ENCODE measurements at places on chromosomes 7 and 10. TPM values are rescaled to one million over a fixed set of nuclear protein-coding genes. Genes with fewer than 3 reads are reported as not detected.

Gene NEUROG3
- not detected for total RNA-seq

Gene TAF3
- 10.2 TPM for total RNA-seq

Gene FAM241B
- 2.4 TPM for total RNA-seq

Gene CDC14C
- total RNA-seq = not detected

Gene PDE1C
- 3.1 TPM for total RNA-seq

Gene MSANTD7
- total RNA-seq = 6.5 TPM

Gene TMEM229A
- total RNA-seq = not detected

Gene AGBL3
- total RNA-seq = 4.1 TPM

Gene MRLN
- total RNA-seq = not detected

Gene SAP25
- total RNA-seq = not detected

Gene CPXM2
- total RNA-seq = 11.7 TPM

Gene GNAT3
- total RNA-seq = not detected

Gene RBM20
- 6.0 TPM for total RNA-seq

Gene LMBR1
- total RNA-seq = 79.9 TPM

Gene OR2A1
- 0.65 TPM for total RNA-seq

Gene LIPM
- total RNA-seq = not detected

Gene CNNM1
- total RNA-seq = 0.16 TPM

Gene WEE2
- total RNA-seq = not detected

Gene GPR15LG
- not detected for total RNA-seq

Gene DAGLB
- total RNA-seq = 15.4 TPM

Gene LRRTM3
- not detected for total RNA-seq

Gene FBXO24
- not detected for total RNA-seq

Gene OR2A12
- not detected for total RNA-seq

Gene FOXI2
- not detected for total RNA-seq

Gene EIF4H
- 204 TPM for total RNA-seq
